ENCODE measurements at places on chromosomes 1 and 21.

- no peak for DNase-seq
Observed at GRCh38 chr1:191026828-191027227, 549.2 kb upstream of the BRINP3 start.

GRCh38 chr1:65527707-65528503 lies 107.4 kb downstream of the LEPR start:
- no peak for DNase-seq

GRCh38 chr1:109385417-109385816 lies 12.3 kb downstream of the SORT1 start:
- no peak for DNase-seq

DNA sequence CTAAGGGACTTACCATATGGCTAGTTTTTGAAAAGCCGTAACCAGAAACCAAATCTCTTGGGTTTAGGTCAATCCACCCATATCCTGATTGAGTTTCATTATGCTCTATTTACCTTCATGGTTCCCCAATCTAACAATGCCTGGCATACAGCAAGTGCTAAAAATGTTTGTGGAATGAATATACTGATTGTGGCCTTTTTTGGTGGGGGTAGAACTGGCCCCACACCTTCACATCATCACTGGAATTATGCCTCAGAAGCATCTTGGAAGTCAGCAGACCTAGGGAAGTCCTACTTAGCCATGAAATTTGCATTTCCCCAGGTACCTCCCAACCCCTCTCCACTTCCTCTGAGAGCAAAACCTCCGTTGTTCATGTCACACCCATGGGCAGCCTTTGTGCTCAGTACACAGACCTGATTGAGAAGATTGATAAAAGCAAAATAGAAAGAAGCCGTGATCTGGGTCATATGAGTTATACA lies 17.8 kb upstream of the SLAMF1 start:
- DNase-seq, result no peak

DNA sequence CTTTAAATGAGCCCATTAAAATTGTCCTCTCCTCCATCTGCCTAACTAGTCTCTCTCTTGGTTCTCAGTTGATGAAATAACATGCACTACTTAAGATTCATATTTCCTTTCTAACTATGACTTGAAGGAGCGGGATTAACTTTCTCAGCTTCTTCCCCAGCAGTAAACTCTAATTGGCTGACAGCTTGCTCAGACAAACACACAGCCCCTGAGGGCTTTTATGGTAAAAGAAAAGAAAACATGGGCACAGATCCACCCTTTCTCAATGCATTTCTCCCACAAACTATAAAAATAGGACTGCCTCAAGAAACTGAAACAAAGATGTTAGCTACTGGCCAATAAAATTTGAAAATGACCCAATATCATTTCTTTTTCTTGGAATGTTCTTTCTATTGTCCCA lies 703.1 kb downstream of the ADGRL2 start:
- DNase-seq, result no peak

- DNase-seq, result no peak
Observed at GRCh38 chr1:204355913-204356312, 3.8 kb downstream of the PLEKHA6 start.

DNA sequence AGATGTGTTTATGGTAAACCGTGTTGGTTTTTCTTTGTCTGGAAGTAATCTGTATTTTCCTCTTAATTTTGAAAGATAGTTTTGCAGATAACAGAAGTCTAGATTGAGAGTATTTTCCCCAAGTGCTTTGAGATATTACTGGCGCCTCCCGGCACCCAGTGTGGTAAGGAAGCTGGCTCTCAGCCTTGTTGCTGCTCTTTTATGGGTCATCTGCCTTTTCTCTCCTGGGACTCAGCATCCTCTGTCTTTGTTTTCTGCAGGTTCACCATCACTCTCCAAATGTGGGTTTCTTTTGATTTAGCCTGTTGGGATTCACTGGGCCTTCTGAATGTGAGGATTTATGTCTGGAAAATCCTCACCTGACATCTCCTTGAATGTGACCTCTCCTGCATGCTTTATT lies 37.4 kb downstream of the POFUT2 start:
- DNase-seq, result no peak

GRCh38 chr1:74641876-74642275 lies 31.7 kb downstream of the ERICH3 start:
- no peak for DNase-seq

All from Panc1 (cell line).